ENCODE measurements at places on chromosomes 1 and 21.

DNA sequence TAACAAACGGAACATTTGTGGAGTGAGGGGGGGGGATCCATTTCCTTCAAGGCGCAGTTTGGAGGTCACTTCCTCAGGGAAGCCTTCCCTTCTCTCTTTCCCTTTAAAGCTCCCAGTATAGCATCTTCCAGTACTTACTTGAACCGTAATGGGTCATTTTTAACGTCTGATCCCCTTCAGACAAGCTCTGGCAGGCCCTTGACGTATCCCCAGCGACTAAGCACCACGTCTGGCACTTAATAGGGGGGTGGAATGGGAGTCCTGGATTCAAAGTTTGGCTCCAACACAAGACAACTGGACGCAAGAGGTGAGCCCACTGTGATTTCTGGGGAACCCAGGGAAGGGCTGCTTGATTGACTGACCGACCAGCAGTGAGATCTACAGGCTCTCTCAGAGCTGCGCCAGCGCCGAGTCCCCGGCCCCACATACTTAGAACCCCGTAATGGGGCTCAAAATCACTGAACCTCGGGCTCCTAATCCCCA lies 441 bp downstream of the YARS1 start:
- no peak for DNase-seq

DNA sequence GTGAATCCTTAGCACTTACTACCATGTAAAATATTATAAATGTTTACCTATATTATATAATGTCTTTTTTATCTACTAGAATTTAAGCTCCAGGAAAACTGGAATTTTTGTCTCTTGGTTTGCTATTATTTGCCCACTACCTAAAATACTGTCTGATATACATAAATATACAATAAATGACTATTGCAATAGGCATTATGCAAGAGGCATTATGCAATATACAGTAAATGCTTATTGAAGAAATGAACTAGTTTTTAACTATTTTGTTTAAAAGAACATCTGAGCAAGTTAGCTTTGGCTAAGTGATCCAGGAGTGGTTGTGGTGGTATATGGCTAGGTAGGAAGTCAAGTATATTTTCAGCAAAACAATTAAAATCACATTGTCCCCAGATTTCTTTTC lies 640.2 kb upstream of the PKN2 start:
- DNase-seq = no peak

GRCh38 chr1:33255347-33256220 lies 708 bp upstream of the ZNF362 start:
- no peak for DNase-seq

- peak; percentile 41 for DNase-seq
These were observed 102.8 kb downstream of the CLIC6 start for GRCh38 chr21:34771512-34772028.

DNA sequence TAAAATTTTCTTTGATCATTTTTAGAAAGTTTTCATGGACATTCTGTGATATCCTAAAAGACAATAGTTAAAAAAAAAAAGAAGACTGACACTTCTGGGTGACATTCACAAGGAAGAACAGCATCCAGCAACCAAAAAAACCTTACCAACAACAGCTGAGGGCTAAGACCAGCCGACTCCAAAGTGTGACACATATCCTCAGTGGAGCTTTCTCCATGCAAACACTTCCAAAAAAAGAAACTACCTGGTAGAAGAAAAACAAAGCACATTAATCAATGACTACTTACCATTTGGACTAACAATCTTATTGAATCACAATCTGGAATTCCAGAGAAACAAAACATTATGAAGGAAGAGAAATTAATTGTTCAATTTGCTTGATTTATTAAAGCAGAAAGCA lies 88.2 kb downstream of the IARS2 start:
- no peak for DNase-seq

GRCh38 chr21:32886339-32886738 lies 114.8 kb upstream of the PAXBP1 start:
- no peak for DNase-seq

DNA sequence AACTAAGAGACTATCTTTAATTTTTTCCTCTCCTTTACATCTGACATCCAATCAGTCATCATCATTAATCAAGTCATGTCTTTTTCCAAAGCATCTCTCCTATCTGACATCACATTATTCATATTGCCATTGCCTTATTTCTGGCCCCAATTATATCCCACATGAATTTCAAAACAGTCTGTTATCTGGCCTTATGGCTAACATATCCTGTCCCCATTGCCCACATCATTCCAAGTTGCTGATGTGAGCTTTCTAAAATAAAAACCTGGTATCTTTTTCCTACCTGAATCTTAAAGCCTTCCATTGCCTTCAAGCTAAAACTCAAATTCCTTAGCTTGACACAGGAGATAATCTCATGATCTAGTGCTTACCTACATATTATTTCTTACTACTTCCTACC lies 283.9 kb downstream of the LRRC40 start:
- DNase-seq = no peak

- DNase-seq = no peak
These were observed 184.2 kb downstream of the SLC44A5 start for GRCh38 chr1:75426688-75427087.

- DNase-seq = no peak
These were observed 86.8 kb downstream of the GDAP2 start for GRCh38 chr1:117842408-117843170.

- no peak for DNase-seq
These were observed 46.1 kb upstream of the TRAPPC10 start for GRCh38 chr21:43965911-43966585.

DNA sequence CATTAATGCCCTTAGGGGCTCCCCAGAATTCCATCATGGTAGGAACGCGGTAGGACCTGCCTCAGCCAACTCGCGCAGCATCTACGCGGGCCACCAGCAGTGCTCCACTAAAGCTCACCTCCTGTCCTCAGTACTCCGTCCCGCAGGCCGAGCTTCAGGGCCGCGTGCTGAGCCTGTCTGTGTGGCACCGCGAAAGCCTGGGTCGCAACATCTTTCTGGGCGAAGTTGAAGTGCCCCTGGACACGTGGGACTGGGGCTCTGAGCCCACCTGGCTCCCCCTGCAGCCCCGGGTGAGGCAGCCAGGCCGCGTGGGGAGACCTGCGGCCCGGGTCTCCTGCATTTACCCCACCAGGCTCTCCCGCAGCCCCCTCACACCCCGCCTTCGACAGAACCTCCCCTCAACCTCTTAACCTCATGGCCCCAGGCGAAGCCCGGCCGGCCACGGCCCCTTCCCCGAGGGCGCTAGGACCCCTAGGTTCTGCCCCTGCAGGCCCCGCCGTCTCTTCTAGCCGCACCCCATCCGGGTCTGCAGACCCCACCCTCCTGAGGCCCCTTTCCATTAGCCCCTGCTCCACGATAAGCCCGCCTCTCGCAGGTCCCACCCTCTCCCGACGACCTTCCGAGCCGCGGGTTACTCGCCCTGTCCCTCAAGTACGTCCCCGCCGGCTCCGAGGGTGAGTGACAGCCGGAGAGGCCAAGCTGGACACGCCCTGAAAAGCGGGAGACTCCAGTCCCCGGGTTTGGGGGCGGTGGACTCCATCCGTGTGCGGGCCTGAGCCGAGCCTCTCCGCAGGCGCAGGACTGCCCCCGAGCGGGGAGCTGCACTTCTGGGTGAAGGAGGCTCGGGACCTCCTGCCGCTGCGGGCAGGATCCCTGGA lies 9.1 kb downstream of the SYTL1 start:
- DNase-seq = no peak

- no peak for DNase-seq
These were observed 50.6 kb downstream of the LHX4 start for GRCh38 chr1:180280617-180281016.

DNA sequence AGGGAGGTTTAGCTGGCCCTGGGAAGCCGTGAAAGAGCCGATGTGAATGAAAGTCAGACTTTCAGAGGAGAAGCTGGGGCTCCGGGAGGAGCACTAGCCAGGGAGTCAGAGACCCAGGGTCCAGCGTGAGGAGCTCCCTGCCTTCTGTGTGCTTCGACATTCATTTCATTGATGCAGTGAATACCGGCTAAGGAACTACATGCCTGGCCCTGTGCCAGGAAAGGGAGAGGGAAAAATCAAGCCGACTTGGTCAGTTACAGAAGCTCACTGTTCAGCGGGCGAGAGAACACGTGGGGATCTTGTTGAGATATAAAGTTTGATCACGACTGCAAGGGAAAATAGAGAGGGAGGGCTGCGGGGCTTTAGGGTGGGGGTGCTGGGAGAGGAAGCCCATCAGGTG lies 76.7 kb upstream of the RUNX3 start:
- no peak for DNase-seq

GRCh38 chr1:21123287-21123948 lies 53.3 kb downstream of the EIF4G3 start:
- DNase-seq = no peak

DNA sequence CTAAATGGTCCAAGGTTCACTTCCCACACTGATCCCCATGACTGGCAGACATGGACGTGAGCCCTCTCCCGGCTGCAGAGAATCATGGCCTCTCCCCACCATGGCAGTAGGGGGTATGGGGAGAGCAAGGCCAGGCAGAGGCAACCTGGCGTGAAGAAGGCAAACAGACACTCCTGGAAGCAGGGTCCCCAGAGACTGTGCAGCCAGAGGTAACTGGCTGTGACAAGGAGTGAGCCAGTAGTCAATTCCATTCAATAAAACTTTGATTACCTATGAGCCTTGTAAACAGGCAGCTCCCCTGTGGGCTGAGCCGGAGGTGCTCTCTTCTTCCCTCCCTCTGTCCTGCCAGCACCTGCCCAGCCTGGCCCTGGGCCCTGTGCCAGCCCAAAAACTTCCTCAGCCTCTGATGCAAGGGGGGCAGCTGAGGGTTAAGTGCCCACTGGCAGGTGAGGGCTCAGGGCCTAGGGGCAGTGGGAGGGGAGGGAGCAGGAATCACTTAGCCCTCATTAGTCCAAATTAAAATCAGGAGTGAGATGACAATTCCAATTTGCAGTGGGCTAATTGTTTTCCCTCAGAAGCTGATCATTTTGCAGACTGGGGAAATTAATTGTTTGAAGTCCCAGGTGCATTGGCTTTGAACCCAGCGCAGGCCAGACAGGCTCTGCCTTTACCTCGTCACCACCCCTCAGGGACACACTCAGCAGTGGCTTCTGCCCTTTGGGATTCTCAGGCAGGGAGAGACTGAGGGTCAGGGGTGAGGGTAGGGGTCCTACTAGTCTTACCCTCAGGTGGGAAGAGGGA lies 35.6 kb downstream of the LRRN2 start:
- DNase-seq = no peak

- DNase-seq = no peak
These were observed 10.7 kb upstream of the CCN1 start for GRCh38 chr1:85569737-85570404.
